PC-3 (cell line): ENCODE measurements at places on chromosomes 3 and 15. TPM values are rescaled to one million over a fixed set of nuclear protein-coding genes. Genes with fewer than 3 reads are reported as not detected.

The CPB1 gene
- total RNA-seq, result not detected in 2 replicates

GRCh38 chr3:120615847-120616609, 19.9 kb downstream of the NDUFB4 start:
- H3K27me3 ChIP-seq, result no peaks in the 10 kb centered on the region
- DNase-seq, result peak; percentile 40
- H3K4me3 ChIP-seq, result no peak overlapping the region
- peak overlapping the region; percentile 27 for H3K27ac ChIP-seq
- peaks cover 11% of the 10 kb centered on the region for H3K4me1 ChIP-seq

DNA sequence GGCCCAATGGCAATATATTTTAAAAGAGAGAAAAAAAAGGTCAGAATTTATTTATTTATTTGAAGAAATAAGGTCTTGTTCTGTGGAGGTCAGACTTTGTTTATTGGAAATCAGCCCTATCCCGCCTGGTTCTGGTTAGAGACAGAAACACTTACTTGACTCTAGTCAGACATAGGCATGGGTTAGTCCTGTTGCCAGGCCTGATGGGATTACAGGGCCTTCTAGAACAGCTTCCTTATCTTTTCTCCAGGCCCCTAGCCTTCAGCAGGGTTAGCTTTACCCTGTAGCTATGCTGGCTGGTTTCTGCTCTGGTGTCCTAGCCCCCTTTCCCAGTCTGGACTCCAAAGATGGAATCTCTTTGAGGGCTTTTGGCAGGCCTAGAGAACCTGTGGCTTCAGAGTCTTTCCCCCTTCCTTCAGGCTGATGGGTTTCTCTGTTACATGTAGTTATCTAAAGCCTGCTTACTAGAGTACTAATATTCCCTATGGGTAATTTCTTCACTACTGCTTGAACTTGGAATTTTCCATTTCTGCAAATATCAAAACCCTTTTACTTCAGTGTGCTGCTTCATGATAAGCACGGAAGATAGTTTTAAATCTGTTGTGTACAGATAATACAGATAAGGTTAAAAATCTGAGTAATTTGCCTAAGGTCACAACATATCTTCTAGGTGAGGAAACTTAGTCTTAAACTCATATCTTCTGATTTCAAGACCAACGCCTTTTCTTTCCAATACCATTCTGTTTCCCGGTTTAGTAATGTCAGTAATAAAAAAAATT, 10.6 kb downstream of the IREB2 start:
- H3K4me1 ChIP-seq, result no peaks in the 10 kb centered on the region
- H3K27ac ChIP-seq, result no peak overlapping the region
- no peak for DNase-seq
- H3K4me3 ChIP-seq, result no peak overlapping the region
- H3K36me3 ChIP-seq, result peaks cover 6% of the 10 kb centered on the region; the same call in 1 of the 2 replicates

- peak overlapping the region; percentile 91 for H3K27ac ChIP-seq
- H3K4me3 ChIP-seq, result peak overlapping the region; percentile 95; the same call in 1 of the 2 replicates
- H3K4me1 ChIP-seq, result peaks cover 12% of the 10 kb centered on the region
- peak; percentile 35 for DNase-seq
Observed at GRCh38 chr15:92899601-92899947, 550 bp upstream of the CHD2 start.

The LYZL4 gene
- not detected in 2 replicates for total RNA-seq

The GNAT1 gene
- 0.22 TPM in 1 of 2 replicates, not detected in the other for total RNA-seq

DNA sequence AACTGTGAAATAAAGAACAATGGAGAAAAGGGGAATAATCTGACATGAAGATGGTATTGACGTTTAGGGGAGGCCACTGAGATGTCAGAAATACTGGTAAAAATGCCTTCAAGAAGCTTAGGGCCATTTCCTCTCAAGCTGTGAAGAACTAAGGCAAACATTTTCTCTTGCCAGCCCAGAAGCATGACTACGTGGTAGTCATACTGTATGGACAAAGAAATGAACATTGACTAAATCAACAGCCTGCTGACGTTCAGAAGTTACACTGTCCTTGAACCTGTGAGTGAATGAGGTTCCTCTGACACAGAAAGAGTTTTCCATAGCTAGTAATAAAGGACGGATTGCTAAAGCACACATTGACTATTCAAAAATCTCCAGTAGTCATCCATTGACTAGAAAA, 121.0 kb downstream of the P3H2 start:
- no peak overlapping the region for H3K27ac ChIP-seq
- H3K27me3 ChIP-seq, result no peaks in the 10 kb centered on the region
- peak; percentile 19 for DNase-seq
- no peak overlapping the region for H3K4me3 ChIP-seq
- H3K36me3 ChIP-seq, result no peaks in the 10 kb centered on the region

DNA sequence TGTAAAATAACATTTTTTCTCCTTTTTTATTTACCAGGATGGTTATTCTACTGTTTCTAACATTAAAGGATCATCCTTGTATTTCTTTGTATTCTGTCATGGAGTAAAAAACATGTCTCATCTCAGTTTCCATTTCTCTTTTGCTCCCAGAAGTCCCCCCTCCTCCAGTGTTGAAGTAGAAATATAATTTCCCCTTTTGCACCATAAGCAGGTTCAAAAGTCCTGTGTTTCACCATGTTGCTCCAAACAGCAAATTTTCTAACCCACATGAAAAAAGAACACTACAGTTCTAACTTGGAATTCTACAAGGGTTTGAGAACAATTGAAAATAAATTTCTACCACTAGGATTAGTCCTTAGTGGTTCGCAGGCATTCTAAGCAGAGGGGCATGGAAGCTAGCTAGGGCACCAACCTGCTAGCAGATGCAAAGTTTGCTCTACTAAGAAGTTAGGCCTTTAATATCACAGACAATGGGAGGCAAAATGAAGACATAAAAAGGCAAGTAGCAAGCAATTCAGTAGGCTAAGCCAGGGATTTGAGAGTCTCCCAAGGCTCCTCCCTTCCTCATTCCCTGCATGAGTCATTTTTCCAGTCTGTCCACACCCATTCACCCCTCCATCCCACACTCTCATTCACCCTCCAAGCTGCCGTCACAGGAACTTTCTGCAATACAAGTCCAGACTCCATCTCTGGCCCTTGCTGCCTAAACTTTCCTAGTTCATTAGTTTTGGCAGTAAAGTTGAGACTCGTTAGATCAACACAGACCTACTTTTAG, 2.3 kb upstream of the MBNL1 start:
- peak overlapping the region; percentile 72 for H3K27ac ChIP-seq
- H3K36me3 ChIP-seq, result no peaks in the 10 kb centered on the region
- peaks cover 33% of the 10 kb centered on the region for H3K4me1 ChIP-seq
- H3K27me3 ChIP-seq, result no peaks in the 10 kb centered on the region
- peak; percentile 92 for DNase-seq

DNA sequence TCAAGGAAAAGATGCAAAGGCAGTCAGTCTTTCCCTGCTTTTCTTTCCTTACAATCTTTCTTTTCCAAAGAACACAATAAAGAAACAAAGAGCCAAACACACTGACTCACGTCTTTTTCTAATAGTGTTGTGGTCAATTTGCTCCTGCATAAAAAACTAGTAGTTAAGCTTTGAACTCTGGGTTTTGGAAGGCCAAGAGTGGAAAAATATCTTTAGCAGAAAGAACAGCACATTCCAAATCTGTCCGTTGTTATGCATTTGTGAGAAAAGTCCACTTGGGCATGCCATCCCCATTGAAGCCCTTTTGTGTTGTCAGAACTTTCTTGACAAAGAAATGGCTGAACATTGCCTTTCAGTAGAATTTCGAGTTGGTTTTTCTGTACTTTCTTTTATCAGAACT, 18.2 kb downstream of the COL8A1 start:
- H3K36me3 ChIP-seq, result no peaks in the 10 kb centered on the region
- no peak for DNase-seq
- no peak overlapping the region for H3K27ac ChIP-seq
- H3K4me3 ChIP-seq, result no peak overlapping the region
- H3K27me3 ChIP-seq, result no peaks in the 10 kb centered on the region
- peaks cover 27% of the 10 kb centered on the region for H3K4me1 ChIP-seq

- H3K4me3 ChIP-seq, result peak overlapping the region; percentile 71
- DNase-seq, result peak; percentile 48
- H3K27me3 ChIP-seq, result no peaks in the 10 kb centered on the region
- peaks cover 26% of the 10 kb centered on the region for H3K36me3 ChIP-seq
- peaks cover 54% of the 10 kb centered on the region for H3K4me1 ChIP-seq
Observed at GRCh38 chr3:184336547-184337398, 627 bp upstream of the FAM131A start.

GRCh38 chr3:150787741-150788370, 24.9 kb upstream of the SIAH2 start:
- peak; percentile 86 for DNase-seq
- no peaks in the 10 kb centered on the region for H3K36me3 ChIP-seq
- peaks cover 45% of the 10 kb centered on the region for H3K4me1 ChIP-seq
- no peaks in the 10 kb centered on the region for H3K27me3 ChIP-seq

DNA sequence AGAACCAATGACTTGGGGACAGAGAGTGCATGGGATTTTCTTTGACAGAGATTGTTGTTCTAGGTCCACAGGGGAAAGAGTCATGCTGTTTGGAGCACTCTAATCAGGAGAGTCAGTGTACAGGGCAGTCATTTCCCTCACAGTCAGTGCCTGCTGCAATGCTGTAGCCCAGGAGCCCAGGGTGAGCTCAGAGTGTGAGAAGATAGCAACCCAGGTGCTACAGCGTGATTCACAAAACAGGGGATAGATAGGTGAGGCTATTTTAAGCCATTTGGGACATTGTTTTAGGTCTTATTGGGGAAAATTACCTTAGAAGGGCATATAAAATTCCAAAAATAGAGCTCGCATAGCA, 37.3 kb downstream of the LNP1 start:
- no peaks in the 10 kb centered on the region for H3K27me3 ChIP-seq
- DNase-seq, result no peak
- peaks cover 47% of the 10 kb centered on the region for H3K4me1 ChIP-seq
- H3K36me3 ChIP-seq, result peaks cover 6% of the 10 kb centered on the region; the same call in 1 of the 2 replicates

The ETFA gene
- 128 and 160 TPM in 2 replicates for total RNA-seq

The INKA1 gene
- 1.3 and 5.8 TPM in 2 replicates for total RNA-seq

The CMSS1 gene
- total RNA-seq, result 51.7 and 63.1 TPM in 2 replicates

The PAQR9 gene
- 0.12 TPM in 1 of 2 replicates, not detected in the other for total RNA-seq

The CIDEC gene
- not detected in 2 replicates for total RNA-seq

GRCh38 chr3:56064684-56065083, 403.6 kb downstream of the ERC2 start:
- H3K4me1 ChIP-seq, result peaks cover 11% of the 10 kb centered on the region
- no peaks in the 10 kb centered on the region for H3K36me3 ChIP-seq
- no peaks in the 10 kb centered on the region for H3K27me3 ChIP-seq

GRCh38 chr3:50264383-50264963, 4.5 kb upstream of the SEMA3B start:
- peaks cover 46% of the 10 kb centered on the region for H3K4me1 ChIP-seq
- H3K36me3 ChIP-seq, result no peaks in the 10 kb centered on the region
- H3K4me3 ChIP-seq, result no peak overlapping the region
- no peaks in the 10 kb centered on the region for H3K27me3 ChIP-seq
- peak; percentile 74 for DNase-seq

DNA sequence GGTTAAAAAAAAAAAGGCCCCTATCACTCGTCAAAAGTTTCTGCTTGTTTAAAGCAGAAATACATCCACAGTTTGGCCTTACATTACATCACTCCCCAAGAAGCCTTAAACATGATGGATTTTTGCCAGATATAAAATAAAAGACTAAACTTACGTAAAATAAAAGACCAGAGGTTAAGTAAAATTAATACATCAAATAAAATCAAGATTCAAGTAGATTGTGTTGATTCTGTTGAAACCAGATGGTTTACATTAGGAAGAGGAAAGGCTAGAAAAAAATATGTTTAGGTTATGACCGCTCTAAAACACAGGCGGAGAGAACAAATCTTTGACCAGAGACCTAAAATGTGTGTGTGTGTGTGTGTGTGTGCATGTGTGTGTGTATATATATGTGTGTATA, 104.1 kb downstream of the DUT start:
- DNase-seq, result no peak
- H3K27me3 ChIP-seq, result no peaks in the 10 kb centered on the region
- peaks cover 17% of the 10 kb centered on the region for H3K4me1 ChIP-seq
- no peaks in the 10 kb centered on the region for H3K36me3 ChIP-seq

GRCh38 chr3:65377637-65378036, 661.1 kb downstream of the MAGI1 start:
- H3K4me3 ChIP-seq, result no peak overlapping the region
- H3K36me3 ChIP-seq, result no peaks in the 10 kb centered on the region
- H3K4me1 ChIP-seq, result no peaks in the 10 kb centered on the region
- no peak for DNase-seq
- H3K27ac ChIP-seq, result no peak overlapping the region
- no peaks in the 10 kb centered on the region for H3K27me3 ChIP-seq

GRCh38 chr3:5054098-5054497, 68.0 kb upstream of the ARL8B start:
- no peak overlapping the region for H3K27ac ChIP-seq
- H3K27me3 ChIP-seq, result no peaks in the 10 kb centered on the region
- H3K4me3 ChIP-seq, result no peak overlapping the region
- no peaks in the 10 kb centered on the region for H3K36me3 ChIP-seq

DNA sequence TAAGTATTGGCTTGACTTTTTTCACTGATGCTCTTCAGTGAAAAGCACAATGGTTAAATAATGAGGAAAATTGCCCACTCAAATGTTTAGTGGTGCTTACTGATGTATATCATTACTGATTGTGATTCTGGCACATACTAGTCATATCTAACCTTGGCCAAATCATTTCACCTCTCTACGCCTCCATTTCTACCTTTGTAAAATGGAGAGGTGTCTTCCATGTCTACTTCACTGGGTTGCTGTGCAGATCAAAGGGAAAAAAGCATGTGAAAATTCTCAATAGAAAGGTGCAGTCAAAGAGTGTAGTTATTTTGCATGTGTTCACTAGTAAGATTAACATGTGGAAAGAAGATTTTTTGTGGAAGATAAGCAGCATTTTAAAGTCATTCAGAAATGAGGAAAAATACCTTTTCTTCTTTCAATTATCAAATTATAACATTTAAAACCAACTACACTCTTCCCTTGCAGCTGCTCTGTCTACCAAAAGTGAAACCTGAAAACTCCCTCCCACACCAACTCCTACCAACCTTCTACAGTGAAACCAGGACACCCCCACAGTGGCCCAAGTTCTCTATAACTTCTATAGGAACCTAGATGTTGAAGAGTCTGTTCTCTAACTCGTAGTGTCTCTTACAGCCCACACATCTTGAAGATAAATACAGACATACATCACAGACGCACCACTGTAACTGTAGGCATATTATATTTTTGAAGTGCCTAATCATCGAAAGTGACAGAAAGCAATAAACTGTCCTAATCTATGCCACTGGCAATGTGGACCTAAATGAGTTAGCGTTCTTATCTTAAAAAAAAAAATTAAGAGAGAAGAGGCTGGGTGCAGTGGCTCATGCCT, 1.4 kb downstream of the CD200R1 start:
- no peaks in the 10 kb centered on the region for H3K4me1 ChIP-seq
- H3K27ac ChIP-seq, result no peak overlapping the region
- DNase-seq, result no peak
- 0 out of 2 replicates have a peak, but pooled peaks cover 4% of the 10 kb centered on the region for H3K27me3 ChIP-seq
- no peak overlapping the region for H3K4me3 ChIP-seq

GRCh38 chr15:25394898-25395297, 43.9 kb downstream of the UBE3A start:
- no peaks in the 10 kb centered on the region for H3K27me3 ChIP-seq
- DNase-seq, result no peak
- no peak overlapping the region for H3K4me3 ChIP-seq
- H3K4me1 ChIP-seq, result peaks cover 12% of the 10 kb centered on the region; the same call in 1 of the 2 replicates
- H3K36me3 ChIP-seq, result peaks cover 8% of the 10 kb centered on the region; the same call in 1 of the 2 replicates

GRCh38 chr3:28134792-28135375, 106.5 kb upstream of the CMC1 start:
- no peak for DNase-seq
- H3K4me3 ChIP-seq, result no peak overlapping the region
- no peak overlapping the region for H3K27ac ChIP-seq
- H3K36me3 ChIP-seq, result no peaks in the 10 kb centered on the region
